ENCODE measurements at places on chromosomes 16 and 17.

- DNase-seq = no peak
Measured at GRCh38 chr17:12730421-12730820, 58.9 kb upstream of the ARHGAP44 start.

DNA sequence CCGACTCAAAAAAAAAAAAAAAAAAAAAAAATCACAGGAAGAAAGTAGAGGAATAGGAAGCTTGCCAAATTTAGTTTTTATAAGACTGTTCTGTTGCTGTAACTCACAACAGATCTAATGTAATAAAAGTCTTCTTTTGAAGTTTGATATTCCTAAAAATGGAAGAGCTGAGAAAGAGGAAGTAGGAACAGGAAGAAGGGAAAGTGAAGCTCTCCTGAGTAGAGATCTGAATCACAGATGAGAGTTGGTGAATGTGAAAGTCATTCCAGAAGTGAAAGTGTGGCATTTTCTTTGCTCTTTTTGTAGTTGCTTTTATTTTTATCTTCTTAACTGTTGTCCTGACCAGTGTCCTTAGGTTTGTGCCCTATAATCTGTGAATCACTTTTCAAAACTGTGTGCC, 2.1 kb downstream of the NMT1 start:
- DNase-seq = no peak

- no peak for DNase-seq
Measured at GRCh38 chr16:27859020-27859419, 204.5 kb downstream of the GSG1L start.

GRCh38 chr17:83136931-83137330, 57.5 kb downstream of the METRNL start:
- DNase-seq = peak; percentile 15

GRCh38 chr16:88026964-88027938, 76.0 kb downstream of the BANP start:
- DNase-seq = no peak

DNA sequence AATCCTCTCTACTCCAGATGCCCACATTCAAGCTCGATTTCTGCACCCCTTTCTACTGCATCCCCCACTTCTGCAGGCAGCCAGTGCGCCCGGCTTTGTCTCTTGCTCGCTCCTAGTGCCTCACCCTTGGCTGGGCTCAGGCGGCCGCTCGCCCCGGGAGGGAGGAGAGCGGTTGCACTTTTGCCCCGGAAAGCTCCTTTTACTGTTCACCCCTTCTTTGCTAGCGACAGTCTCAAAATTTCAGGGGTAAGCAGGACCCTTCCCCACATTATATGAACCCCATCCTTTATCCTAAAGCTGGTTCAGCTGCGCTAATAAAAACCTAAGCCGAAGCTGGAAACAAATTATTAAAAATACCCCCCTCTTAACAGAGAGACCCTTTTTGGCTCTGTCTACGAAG, 1.0 kb downstream of the HOXB5 start:
- no peak for DNase-seq

GRCh38 chr16:75024594-75024993, 25.8 kb downstream of the ZNRF1 start:
- no peak for DNase-seq

Data from DMS79 (cell line).